ENCODE measurements at places on chromosomes 5 and 9.

GRCh38 chr5:91670122-91670521, 287.0 kb upstream of the ARRDC3 start:
- DNase-seq: no peak

DNA sequence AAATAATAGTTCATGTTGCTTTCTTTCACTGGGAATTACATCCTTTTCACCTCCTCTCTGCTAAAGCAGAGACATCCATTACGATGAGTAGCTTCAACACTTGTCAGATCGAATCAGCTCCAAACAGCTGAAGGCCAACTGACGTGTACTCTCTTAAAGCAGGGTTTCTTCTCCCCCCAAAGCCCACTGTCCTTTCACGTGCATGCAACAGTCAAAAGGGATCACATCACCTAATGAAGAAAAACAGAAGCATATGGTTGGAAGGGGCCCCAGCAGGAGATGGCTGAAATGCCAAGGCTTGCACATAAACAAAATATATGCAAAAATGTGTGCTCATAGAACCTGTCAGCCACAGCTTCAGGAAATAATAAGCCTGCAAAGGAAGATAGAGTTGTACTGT, 421.6 kb downstream of the ANXA1 start:
- no peak for DNase-seq

DNA sequence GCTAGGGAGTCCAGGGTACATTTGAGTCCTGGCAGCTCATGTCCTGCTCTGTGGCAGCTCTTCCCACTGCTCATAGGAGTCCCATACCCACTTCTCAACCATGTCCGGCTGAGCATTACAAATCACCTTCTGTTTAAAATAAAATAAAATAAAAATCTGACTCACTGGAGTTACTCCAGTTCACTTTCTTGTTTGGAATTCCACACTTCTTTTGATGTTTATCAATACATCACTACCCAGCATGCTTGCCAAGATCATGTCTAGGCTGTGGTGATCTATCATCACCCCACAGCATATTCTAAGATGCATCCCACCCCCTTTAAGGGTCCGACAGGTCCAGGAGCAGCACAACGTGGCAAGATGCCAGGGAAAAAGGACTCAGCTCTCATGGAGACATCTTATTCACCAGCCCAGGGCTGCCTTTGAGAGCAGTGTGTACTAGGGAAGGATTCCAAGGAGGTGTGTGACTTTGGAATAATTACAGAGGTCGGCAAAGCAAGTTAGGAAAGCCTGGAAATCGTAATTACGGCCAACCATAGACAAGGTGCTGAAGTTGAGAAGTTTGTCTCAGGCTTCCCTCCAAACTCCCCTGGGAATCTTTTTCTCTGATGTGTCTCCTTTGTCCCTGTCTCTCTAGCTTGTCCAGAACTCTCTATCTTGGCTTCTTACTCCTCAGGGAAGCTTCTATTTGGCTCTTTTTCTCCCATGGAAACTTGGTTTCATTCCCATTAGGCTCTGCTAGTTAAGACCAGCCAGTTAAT, 111.4 kb upstream of the SLC1A3 start:
- DNase-seq: no peak

GRCh38 chr5:172479034-172479783, 24.9 kb upstream of the SH3PXD2B start:
- peak; percentile 61 for DNase-seq

- DNase-seq: no peak
These were observed 135.2 kb upstream of the RAPGEF1 start for GRCh38 chr9:131874916-131875670.

GRCh38 chr5:122311961-122312590, at the start of gene SNCAIP:
TSS of gene SNCAIP (plus strand) at chr5:122312237. CDS start at chr5:122391135, 78,898 bp downstream.
- DNase-seq: no peak

GRCh38 chr5:148825716-148826052, 727 bp upstream of the ADRB2 start:
- DNase-seq: no peak

DNA sequence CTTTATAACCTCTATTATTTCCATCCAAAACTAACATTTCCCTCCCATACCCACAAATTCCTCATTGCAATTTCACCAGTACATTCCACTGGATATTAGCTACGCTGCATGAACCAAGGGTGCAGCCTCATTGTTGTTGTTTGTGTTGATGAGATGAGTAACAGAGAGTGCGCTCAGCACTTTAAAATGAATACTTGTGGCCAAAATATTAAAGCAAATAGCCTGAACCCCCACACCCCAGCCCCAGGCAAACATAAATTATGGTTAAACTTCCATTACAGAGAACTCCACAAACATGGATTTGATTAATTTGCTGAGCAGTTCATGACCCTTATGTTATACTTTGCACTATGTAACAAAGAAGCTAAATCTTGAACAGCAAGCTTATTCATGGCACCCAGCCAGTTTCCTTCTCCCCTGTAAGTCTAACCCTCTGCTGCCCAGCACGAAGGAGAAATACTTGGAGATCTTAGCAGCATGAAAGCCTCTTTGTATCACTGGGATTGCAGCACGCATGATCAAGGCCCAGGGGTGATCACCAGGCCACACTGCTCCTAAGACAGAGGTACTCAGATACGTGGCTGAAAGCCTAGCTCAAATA, 205.0 kb downstream of the DOCK8 start:
- no peak for DNase-seq

DNA sequence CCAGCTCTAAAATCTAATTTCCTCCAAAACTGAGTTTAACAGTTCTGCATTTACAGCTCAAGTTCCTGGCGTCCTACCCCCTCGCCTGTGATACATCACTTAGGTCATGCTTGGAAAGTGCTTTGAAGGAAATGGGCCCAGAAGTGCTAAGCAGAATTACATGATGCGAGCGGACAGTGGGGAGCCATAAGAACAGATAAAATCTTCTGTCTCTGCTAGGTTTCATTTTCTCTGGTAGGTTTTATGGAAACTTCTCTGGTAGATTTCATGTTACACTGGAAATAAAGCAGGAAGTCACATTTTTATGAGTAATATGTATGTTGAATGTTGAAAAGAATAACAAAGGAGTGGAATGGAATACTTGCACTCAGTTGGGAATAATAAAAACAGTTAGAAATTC, 138.3 kb downstream of the ZDHHC21 start:
- DNase-seq: no peak
